ENCODE measurements at places on chromosomes 16 and 17. TPM values are rescaled to one million over a fixed set of nuclear protein-coding genes. Genes with fewer than 3 reads are reported as not detected.

Gene KRT9
- not detected for total RNA-seq

Gene SEZ6
- not detected for total RNA-seq

Gene APOBR
- total RNA-seq, result 0.05 TPM

Gene TMC6
- total RNA-seq, result 13.1 TPM

Gene LGALS9C
- not detected for total RNA-seq

Gene KRTAP3-2
- total RNA-seq, result 0.36 TPM

Gene METRNL
- total RNA-seq, result 26.6 TPM

Gene ZSCAN10
- 0.03 TPM for total RNA-seq

Gene COG8
- 27.6 TPM for total RNA-seq

Gene GLTPD2
- total RNA-seq, result not detected
